AG08396 (cell line): ENCODE measurements at places on chromosomes 6 and 20.

GRCh38 chr6:135094403-135094821 is 39.8 kb upstream of the HBS1L start:
- no peak for DNase-seq

DNA sequence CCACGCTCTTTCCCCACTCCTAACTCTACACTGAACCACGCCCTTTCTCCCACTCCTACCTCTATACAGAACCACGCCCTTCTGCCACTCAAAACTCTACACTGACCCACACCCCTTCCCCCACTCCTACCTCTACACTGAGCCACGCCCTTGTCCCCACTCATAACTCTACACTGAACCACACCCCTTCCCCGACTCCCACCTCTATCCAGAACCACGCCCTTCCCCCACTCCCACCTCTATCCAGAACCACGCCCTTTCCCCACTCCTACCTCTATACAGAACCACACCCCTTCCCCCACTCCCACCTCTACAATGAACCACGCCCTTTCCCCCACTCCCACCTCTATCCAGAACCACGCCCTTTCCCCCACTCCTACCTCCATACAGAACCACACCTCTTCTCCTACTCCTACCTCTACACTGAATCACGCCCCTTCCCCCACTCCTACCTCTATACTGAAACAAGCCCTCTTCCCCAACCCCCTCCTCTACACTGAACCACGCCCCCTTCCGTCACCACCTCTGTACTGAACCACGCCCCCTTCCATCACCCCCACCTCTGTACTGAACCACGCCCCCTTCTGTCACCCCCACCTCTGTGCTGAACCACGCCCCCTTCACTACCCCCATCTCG is 10.1 kb downstream of the PXMP4 start:
- no peak for DNase-seq

GRCh38 chr20:62395311-62396242 is 8.7 kb downstream of the RPS21 start:
- DNase-seq: no peak

- no peak for DNase-seq
These were observed 11.6 kb upstream of the CD164 start for GRCh38 chr6:109393886-109394281.

- no peak for DNase-seq
These were observed 187.3 kb downstream of the GPX5 start for GRCh38 chr6:28712982-28713381.

GRCh38 chr6:4805553-4806336 is 29.5 kb downstream of the CDYL start:
- DNase-seq: peak; percentile 47

DNA sequence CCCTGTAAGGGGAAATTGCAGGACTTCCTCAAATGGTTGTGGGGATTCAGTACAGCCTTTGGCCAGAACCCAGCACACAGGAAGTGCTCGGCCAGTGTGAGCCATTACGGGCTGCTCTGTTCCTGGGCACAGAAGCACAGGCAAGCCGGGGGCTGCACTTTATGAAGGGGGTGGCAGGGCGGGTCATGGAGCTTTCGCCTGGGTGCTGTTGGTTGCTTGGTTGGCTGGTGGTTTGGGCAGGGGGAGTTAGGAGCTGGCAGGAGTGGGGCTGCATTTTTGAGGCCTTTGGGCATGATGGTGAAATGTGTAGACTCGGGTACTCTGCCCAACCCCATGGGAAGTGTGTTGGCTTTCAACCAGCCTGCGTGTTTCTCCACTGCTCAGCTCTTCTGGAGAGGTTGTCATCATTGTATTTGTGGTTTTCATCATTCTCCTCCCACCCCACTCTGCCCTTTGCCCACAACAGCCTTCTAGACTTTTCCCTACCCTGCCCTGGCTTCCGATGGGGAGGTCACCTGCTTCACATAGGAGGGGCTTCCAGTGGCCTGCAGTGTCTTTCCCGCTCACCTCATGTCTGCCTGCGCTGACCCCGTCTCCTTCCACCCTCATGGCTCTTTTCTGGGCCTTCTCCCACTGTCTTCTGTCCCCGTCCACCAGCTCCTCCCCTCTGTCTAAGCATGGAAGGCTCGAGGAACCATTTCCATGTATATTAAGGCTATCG is 16.1 kb upstream of the RBM38 start:
- DNase-seq: no peak
